KBM-7 (cell line): ENCODE measurements at places on chromosomes 3 and 15.

GRCh38 chr3:99789011-99789721, 28.5 kb upstream of the CMSS1 start:
- peak; percentile 32 for DNase-seq

DNA sequence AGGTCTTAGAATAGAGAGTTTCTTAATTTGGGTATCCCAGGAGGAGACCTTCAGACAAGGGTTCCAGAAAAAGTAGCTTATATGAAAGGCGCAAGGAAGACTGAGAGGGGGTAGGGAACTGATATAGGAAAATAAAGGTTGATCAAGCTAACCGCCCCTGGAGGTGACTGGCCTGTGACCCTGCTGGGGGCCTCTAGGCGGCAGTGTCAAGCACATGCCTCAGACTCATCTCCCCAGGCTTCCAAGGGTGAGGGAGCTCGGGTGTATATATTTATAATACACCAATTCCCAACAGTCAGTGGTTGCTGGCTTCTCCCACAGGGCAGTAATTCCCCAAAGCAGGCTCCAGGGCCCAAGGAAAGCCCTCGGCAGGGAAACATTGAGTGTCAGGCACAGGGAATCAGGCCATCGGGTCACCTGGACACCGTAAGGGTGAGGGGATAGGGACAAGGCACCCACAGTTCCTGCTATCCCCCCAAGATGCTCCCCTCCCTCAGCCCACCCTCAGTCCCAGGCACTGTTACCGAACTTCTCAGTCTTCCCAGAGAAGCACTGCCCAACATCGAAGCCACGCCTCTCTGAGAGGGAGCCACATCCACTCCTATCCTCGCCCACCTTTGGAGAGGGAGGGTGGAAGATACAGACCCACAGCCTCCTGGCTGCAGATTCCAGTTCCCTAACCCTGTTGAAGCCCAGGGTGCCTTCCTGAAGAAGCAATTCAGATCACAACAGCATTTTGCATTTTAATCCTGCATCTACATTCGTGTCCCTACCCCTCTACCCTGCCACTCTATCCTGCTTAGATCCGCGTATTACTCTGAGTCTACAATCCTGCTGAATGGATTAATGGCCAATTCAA, 19.5 kb upstream of the CAV3 start:
- no peak for DNase-seq

GRCh38 chr3:127158614-127159229, 34.2 kb upstream of the PRR23E start:
- DNase-seq: no peak

GRCh38 chr3:126439346-126439967, 36.2 kb downstream of the ZXDC start:
- DNase-seq: no peak

GRCh38 chr3:182892226-182892625, 88.1 kb downstream of the DCUN1D1 start:
- DNase-seq: no peak

DNA sequence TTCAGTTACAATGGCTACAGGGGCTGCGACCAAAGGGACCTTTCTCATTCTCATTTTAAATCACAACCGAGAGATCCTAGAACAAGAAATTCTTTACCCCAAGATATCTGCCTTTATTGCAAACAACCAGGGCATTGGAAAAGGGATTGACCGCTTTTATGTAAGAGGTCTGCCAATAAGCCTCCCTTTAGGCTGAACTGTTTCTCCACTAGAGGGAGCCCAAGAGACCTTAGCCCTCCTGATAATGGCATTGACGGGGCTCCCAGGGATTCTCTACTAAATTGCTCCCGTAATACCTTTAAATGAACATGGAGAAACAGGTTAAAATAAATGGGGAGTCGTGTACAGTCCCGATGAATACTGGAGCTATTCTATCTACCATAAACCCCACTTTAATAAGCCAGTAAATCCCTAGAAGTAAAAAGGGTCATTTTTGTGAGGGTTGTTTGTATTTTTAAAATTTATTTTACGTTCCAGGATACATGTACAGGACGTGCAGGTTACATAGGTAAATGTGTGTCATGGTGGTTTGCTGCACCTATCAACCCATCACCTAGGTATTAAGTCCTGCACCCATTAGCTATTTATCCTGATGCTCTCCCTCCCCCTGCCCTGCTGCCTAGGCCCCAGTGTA, 7.5 kb upstream of the IGSF10 start:
- DNase-seq: peak; percentile 74

DNA sequence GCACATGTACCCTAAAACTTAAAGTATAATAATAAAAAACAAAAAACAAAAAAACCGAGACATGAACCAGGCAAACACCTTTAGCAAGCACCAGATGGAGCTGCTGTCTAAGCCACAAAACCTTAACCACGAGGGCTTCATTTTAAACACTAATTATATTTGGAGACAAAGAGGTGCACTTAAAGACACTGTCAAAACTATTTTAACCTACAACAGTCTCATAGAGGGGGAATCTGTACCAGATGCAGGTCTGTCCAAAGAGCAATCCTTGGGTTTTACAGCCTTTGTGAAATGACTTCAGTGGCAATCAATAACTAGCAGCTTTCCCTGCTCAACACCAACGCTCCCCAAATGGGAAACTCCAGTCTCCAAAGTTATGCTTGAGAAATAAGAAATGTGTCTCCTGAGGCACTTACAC, 115.7 kb upstream of the TSPAN3 start:
- DNase-seq: peak; percentile 61

DNA sequence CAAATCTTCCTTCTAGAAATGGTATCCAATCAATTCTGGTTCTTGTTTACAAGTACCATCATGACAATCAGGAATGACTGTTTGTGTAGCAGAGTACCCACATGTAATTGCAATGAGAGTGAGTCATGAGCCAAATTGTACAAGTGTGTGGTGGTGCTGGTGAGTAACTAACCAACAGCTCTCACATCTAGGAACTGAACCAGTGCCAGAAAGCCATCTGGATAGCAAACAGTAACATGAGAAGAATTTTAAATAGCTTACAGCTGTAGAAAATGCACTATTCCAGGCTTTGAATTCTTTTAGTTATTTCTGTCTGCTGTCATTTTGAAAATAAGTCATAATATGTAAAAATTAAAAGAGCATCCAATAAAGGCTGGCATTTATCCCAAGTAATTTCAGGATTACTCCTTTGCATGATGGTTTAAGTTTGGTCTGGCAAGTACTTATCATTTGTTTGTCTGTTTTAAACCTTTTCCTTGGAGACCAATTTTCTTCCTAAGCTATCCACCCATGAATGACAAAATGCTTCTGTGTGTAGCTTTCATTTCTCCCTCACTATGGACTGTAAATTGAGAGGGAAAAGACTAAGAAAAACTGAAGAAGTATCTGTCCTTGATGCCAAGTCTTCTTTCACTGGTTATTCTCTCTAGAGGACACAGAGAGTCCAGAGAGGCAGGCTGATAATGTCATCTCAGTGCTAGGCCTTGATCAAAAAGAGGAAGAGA, 60.0 kb downstream of the PIK3CB start:
- DNase-seq: peak; percentile 58
